ENCODE measurements at places on chromosomes 16 and 17. TPM values are rescaled to one million over a fixed set of nuclear protein-coding genes. Genes with fewer than 3 reads are reported as not detected.

Gene MYO1C
- 45.2 TPM for polyA plus RNA-seq

Gene GPR179
- 0.03 TPM for polyA plus RNA-seq

Gene PTX4
- not detected for polyA plus RNA-seq

Gene LITAFD
- polyA plus RNA-seq: not detected

Gene CA7
- not detected for polyA plus RNA-seq

Gene MYH3
- 1.2 TPM for polyA plus RNA-seq

Gene ELOB
- 456 TPM for polyA plus RNA-seq

Gene RAC3
- polyA plus RNA-seq: 16.2 TPM

Gene TP53TG3B
- polyA plus RNA-seq: 0.92 TPM

DNA sequence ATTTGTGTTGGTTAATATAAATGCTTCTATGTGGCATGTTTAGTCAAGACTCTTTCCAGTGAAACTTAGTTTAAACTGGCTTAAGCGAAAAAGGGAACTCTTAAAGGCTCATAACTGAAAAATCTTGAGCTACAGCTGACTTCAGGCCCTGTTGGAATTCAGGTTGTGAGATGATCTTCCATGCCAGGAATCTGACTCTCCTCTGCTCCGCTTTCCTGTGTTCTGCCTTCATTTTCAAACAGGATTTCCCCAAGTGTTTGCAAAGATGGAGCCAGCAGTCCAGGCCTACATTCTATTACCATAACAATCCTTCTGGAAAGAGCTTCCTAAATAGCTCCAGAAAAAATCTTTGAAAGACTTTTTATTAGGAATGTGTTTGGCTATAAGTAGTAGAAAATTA lies 134.9 kb downstream of the NLK start:
- no peak for DNase-seq

DNA sequence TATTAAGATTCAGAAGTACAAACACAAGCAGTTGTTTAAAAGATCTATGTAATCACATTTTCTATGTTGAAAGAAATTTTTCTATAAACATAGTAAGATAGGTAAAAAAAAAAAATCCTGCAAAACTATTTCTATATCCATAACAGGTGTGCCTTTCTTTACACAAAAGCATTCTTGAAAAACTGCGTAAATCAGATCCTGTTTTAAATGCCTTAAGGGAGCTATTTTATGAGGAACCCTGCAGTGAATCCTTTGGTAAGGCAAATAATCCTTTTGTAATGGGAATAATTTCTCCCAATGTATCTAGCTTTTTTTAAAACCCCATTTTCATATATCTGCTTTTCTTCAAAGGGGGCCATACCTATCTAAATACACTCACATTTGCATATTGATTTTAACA lies 157.3 kb downstream of the AATF start:
- DNase-seq: no peak

- DNase-seq: no peak
Measured at GRCh38 chr17:39404542-39405378, 3.3 kb upstream of the FBXL20 start.

DNA sequence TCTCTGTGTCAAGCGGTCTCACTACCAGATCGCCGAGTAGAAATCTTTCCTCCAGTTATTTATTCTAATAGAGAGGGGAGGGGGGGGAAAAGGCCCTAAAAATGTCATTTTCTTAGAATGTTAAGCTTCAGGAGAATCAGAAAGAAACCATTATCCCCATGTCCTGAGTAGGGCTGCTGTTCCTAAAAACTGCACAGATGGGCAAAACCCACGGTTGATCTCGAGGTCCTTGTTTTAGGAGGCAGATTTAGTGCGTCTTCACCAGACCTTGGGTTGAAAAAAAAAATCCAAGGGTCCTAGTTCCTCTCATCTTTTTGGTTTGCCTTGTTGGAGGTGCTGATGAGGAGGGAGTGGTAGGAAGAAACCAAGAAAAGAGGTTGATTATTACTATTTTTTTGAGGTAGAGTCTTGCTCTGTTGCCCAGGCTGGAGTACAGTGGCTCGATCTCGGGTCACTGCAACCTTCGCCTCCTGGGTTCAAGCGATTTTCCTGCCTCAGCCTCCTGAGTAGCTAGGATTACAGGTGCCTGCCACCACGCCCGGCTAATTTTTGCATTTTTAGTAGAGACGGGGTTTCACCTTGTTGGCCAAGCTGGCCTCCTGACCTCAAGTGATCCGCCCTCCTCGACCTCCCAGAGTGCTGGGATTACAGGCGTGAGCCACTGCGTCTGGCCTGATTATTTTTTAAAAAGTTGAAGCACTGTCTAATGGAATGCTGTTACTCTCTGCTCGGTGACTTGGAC lies 1.4 kb downstream of the CBFB start:
- DNase-seq: no peak

GRCh38 chr16:58336332-58337089 lies 41.7 kb upstream of the PRSS54 start:
- DNase-seq: peak; percentile 87

DNA sequence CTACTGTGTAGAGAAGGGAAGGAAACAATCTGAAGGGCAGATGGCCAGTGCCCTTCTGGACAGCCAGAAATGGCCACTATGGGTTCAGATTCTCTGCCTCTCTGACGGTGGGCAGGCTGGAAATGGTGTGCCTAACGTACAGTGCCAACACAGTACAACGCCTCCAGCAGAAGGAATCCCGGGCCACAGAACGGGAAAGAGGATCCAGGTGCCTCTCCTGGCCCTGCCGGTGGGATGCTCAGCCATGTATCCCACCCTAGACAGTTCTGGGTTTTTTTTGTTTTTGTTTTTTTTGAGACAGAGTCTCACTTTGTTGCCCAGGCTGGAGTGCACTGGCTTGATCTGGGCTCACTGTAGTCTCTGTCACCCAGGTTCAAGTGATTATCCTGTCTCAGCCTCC lies 71.5 kb downstream of the SLC5A11 start:
- DNase-seq: no peak

GRCh38 chr17:7854078-7854777 lies 638 bp upstream of the TMEM88 start:
- no peak for DNase-seq

- DNase-seq: no peak
Measured at GRCh38 chr17:80656590-80656989, 112.0 kb downstream of the RPTOR start.

- no peak for DNase-seq
Measured at GRCh38 chr17:55284944-55285339, 20.2 kb downstream of the HLF start.

DNA sequence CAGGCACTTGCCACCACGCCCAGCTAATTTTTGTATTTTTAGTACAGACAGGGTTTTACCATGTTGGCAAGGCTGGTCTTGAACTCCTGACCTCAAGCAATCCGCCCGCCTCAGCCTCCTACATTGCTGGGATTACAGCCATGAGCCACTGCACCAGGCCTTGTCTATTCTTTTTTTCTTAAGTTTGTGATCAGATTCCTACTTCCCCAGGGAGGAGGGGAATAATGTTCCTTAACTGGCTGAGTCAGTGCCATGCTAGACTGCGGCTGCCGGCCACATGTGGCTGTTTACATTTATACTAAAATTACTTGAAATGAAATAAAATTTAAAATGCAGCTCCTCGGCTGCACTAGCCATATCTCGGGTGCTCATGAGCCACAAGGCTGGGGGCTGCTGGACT lies 27.8 kb upstream of the USP36 start:
- no peak for DNase-seq

GRCh38 chr17:40841246-40841645 lies 18.8 kb upstream of the KRT10 start:
- no peak for DNase-seq

- DNase-seq: peak; percentile 80
Measured at GRCh38 chr17:64064331-64064730, 43.9 kb upstream of the ICAM2 start.

DNA sequence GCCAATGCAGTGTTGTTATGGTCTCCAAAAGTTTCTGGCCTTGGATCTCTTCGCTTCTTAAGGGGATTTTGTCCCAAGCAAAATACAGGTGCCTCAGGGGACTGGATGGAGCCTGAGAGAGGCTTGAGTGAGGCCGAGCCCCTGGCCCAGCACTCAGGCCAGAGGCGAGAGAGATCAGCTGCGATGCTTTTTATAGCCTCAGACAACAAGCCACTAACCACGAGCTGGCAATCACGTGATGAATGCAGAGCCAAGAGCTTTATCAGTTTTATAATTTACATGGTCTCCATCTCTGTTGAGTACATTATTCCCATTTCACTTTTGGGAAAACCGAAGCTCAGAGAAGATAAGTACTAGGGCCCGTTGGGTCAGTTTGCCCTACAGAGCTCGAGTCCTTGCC lies 360.0 kb upstream of the CDH5 start:
- DNase-seq: no peak

DNA sequence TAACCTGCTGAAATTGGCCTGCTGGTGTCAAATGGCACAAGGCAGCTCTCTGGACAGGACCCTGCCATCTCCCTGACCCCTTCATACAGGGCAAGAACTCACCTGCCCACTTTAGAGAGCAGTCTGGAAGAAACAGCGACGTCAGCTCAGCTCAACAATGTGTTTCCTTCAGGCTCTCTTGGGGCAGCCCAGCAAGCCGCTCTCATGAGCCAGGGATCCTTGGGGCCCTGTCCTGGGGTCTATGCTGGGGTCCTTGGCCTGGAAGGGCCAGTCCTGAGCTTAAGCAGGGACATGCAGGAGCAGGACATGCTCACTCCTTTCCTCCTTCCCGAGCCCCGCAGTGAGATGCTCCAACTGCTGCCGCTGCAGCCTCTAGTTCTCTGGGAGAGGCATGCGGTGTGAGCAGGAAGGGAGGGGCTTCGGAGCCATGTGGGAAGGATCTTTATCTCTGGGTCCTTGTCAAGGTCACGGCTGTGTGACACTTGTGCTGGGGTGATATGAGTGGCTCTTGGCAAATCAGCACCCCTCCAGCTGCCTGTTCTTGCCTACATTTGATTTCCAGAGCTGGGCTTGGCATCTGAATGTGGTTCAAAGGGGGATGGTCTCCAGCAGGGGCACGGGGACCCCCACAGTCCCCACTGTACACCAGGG lies 3.4 kb downstream of the C1QTNF1 start:
- DNase-seq: no peak

DNA sequence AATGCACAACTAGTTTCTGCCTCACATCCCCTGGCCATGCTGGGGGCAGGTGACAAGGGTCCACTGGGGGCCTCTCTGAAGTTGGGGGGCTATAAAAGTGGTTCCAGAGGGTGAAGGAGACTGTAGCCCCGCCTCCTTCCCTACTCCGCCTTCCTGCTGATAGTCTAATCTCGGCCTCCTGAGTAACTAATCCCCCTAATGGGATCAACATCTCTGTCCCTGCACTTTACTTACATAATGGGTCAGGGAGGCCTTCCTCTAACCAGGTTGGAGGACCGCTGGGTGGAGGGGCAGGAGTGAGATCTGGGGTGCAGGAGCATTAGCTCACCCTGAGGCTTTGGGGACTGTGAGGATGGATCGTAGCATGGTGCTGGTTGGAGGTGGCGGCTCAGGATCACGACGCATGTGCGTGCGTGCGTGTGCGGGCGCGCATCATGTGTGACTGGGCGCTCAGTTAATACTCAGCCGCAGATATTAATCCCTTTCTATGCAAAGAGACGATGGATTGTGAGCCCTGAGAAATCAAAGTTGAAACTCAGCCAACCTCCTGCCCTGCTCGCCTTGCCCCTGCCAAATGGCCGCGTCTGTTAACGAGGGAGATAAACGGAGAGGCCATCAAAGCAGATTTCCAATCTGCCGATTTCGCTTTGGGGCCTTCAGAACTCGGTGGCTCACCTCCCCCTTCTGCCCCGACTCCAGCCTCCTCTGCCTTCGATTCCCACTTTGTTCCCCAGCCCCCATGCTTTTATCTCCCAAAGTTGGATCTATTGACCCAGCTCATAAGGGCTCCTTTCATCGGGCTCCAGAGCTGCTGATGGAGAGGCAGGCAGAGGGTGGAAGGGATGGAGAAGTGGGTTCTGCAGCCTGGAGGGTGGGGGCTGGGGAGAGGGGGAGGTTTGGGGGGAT lies 107.3 kb downstream of the SDK2 start:
- no peak for DNase-seq

DNA sequence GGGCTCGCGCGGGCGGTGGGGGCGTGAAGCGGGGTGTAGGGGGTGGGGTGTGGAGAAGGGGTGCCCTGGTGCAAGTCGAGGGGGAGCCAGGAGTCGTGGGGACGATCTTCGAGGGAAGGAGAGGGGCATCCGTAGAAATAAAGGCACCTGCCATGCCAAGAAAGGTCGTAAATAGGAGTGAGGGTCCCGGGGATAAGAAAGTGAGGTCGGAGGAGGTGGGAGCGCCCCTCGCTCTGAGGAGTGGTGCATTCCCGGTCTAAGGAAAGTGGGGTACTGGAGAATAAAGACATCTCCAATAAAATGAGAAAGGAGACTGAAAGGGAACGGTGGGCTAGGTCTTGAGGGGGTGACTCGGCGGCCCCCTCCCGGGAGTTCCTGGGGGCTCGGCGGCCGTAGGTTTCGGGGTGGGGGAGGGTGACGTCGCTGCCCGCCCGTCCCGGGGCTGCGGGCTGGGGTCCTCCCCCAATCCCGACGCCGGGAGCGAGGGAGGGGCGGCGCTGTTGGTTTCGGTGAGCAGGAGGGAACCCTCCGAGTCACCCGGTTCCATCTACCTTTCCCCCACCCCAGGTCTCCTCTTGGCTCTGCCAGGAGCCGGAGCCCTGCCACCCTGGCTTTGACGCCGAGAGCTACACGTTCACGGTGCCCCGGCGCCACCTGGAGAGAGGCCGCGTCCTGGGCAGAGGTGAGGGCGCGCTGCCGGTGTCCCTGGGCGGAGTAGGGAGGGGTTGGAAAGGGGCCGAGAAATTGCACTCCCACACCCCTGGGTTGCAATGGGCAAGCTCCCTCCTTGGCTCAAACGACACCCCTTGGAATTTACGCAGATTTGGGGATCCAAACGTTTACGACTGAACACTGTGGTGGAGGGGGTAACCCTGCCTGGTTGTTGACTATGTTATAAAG lies 888 bp downstream of the CDH1 start:
- DNase-seq: peak; percentile 84

DNA sequence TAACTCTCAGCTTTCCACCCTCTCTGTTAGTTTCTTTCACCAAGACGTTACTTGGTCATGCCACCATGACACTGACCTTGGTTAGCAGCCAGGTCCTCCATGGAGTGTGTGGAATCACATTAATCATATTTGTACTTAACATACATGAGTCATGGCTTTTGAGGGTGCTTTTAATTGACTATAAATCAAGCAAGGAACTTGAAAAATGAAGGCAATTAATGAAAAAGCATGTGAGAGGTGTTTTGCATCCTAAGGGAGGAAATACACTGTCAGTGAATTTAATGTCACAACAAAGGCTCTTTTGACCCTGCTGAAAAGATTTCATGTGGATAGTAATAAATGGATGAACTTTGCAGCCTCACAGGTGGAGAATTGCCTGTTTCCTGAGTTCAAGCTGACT lies 240.7 kb downstream of the CDH13 start:
- no peak for DNase-seq

- peak; percentile 81 for DNase-seq
Measured at GRCh38 chr17:64001763-64002529, 3.8 kb downstream of the PRR29 start.

- DNase-seq: no peak
Measured at GRCh38 chr16:89848974-89849373, 20.7 kb downstream of the SPIRE2 start.

GRCh38 chr17:77631307-77631706 lies 327.2 kb upstream of the TNRC6C start:
- DNase-seq: no peak

GRCh38 chr16:5188318-5188988 lies 90.9 kb upstream of the EEF2KMT start:
- DNase-seq: no peak
